ENCODE measurements at places on chromosomes 6 and 20.

- DNase-seq: no peak
Observed at GRCh38 chr6:127471379-127472255, 12.4 kb upstream of the KIAA0408 start.

- DNase-seq: no peak
Observed at GRCh38 chr20:34876406-34877282, at the start of gene ACSS2. TSS of gene ACSS2 (plus strand) at chr20:34876612. CDS start at chr20:34876646, 34 bp downstream.

DNA sequence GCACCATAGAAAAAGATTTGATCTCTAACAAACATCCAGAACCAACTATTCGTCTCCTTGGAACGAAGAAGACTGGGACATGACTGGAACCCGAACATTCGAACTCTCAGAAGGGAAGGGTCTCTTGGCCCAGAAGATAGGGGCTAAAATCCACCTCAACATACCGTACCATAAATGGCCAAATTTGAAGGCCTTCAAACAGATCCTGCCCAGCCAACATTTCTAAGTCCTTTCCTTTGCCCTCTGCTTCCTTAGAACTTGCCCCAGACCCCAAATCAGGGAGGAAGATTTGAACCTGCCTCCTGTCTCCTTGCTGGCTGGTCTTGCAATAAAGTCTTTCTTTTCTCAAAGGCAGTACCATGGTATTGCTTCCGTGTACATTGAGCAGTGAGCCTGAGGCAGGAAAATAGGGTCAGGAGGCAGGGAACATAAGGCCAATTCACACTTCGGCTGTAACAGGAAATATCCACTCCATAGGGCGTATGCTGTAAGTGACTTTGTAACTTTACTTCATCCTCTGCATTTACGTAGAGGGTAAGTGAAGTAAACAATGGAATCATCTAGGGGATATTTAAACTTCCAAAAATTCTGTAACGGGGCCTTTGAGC lies 1.8 kb upstream of the PXDC1 start:
- DNase-seq: no peak

- DNase-seq: no peak
Observed at GRCh38 chr6:134550604-134551003, 232.7 kb upstream of the SGK1 start.

DNA sequence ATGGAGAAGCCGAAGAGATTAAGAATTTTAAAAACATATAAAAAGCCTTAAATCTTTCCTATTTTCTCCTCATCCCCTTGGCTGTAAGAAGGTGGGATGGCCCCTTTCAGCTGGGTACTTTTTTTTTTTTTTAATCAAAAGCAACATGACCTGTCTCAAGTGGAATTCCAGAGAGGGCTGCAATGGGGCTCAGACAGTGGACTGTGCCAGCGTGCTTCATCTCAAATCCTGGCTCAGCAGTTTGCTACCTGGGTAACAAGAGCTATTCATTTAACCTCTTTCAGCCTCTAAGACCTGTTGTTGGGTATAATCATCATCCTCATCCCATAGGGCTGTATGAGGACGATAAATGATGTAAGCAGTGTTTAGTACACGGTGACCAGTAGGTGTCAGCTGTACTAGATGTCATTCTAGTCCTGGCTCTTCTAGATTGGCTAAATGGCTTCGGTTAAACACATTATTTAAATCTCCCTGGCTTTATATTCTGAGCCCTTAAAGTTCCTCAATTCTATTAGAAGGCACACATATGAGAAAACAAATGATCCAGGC lies 6.9 kb upstream of the PPP1R3G start:
- no peak for DNase-seq

GRCh38 chr20:34364223-34364506 lies 1.1 kb downstream of the ITCH start:
- no peak for DNase-seq

- no peak for DNase-seq
Observed at GRCh38 chr6:54020334-54020733, 90.9 kb upstream of the MLIP start.

DNA sequence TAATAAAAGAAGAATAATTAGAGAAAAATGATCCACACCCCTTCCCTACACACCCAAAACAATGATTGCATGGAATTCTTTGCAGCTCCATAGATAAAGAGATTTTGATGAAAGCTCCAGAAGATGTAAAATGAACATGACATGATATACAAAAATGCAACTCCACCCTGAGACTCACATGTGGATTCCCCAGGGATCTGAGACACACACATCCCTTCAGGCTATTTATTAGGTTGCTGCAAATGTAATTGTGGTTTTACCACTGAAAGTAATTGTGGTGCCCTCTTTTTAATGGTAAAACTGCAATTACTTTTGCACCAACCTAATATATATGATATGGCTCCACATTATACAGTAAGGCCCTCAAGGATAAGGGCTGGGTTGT lies 40.4 kb upstream of the TBC1D7 start:
- DNase-seq: peak; percentile 78

GRCh38 chr6:44627091-44627882 lies 239.8 kb downstream of the CDC5L start:
- no peak for DNase-seq

DNA sequence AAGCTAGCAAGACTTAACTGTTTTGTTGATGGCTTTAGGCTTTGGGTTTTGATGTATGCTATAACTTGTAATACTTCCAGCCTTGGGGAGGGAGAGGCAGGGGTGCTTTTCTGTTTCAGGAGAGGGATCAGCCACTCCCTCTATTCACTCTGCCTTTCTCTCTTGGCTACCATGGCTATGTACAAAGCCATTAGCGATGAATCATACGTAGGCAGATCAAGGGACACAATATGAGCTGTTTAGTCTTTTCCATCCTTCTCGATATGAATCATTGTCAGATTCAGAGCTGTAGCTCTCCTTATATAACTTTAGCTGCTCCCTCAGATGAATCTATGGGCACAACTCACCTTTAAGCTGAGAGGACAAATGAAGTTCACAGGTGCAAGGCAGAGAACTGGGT lies 230.6 kb downstream of the TSHZ2 start:
- DNase-seq: peak; percentile 56

GRCh38 chr6:18978337-18979128 lies 591.4 kb downstream of the RNF144B start:
- peak; percentile 22 for DNase-seq

Data from mammary epithelial cell (primary cell).